ENCODE measurements at places on chromosomes 11 and 22.

DNA sequence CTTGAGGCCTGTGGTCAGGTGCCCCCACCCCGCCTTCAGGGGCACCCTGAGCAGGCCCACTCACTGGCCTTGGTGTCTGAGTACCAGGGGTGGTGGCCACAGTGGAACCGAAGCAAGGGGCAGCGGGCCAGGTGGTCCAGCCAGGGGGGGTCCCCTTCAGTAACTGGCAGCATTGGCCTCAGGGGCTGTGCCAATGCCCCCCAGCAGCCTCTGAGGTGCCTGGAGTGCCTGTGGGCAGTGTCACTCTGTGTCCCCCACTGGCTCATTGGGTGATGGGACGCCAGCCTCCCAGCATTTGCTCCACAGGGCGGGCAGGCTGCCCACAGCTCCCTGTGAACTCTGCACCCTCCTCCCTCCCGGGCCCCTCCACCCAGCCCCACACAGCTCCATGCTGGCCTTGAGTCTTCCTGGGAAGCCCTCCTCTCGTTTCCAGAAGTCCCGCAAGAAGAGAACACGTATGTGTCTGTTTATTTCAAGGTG lies 29.5 kb upstream of the CARS1 start:
- DNase-seq = no peak

DNA sequence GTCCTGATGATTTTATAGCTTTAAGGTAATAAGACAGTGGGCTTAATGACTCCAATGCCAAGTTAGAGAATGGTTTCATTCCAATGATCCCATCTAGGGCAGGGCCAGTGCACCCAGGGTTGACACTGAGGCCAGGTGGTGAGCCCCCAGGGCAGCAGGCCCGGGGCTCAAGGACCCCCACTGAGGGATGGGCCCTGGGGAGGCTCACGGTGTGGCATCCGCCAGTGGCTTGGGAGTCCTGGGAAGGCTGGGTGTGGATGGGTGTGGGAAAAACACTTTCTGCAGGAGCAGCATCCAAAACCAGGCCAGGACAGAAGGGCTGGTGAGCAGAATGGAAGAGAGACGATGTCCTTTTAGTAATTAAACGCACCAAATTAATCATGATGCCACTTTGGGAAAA lies 626.3 kb downstream of the TBC1D22A start:
- DNase-seq = no peak

DNA sequence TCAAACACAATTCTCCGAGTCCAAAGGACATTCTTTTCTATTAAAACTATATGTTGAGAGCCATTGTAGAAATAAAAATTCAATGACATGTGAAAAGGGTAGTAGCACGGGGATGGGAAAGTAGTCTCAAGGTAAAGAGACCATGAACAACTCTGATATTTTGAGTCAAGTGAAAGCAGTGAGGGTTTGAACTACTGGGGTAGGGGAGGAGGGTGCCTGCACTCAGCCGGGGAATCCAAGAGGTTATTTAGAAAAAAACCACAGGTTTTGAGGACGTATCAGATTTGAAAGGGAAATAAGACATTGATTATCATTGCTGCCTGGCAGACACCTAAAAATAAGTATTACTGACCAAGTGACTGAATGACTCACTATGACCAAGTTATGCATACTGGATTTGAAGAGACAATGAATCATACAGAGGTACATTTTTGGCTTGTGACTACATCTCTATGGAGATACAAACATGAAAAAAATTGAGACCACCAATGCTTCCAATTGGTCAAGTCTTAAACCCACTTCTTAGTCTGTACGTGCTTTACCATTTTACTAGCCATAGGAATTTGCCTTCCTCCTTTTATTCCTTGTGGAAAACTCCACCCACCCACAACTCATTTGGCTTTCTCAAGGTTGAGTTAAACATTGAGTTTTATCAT lies 2.2 kb upstream of the OR52H1 start:
- DNase-seq = no peak

DNA sequence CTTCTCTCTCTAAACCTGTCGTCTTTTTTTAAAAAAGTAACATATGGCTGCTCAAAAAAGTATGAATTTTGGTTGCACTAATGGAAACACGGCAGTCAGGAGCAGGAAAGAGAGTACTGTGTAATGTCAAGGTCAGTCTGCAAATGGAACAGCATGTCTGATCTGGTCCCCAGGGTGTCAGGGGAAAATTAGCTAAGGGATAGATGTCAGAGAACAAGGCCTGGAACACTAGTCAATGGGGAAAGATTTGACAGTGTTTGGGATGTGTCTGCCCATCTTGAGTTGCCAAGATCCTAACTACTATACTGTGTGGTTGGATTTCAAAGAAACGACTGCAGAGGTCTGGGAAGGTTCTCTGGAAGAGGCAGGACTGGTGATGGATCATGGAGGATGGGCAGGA lies 65.7 kb upstream of the PHOX2A start:
- DNase-seq = no peak

DNA sequence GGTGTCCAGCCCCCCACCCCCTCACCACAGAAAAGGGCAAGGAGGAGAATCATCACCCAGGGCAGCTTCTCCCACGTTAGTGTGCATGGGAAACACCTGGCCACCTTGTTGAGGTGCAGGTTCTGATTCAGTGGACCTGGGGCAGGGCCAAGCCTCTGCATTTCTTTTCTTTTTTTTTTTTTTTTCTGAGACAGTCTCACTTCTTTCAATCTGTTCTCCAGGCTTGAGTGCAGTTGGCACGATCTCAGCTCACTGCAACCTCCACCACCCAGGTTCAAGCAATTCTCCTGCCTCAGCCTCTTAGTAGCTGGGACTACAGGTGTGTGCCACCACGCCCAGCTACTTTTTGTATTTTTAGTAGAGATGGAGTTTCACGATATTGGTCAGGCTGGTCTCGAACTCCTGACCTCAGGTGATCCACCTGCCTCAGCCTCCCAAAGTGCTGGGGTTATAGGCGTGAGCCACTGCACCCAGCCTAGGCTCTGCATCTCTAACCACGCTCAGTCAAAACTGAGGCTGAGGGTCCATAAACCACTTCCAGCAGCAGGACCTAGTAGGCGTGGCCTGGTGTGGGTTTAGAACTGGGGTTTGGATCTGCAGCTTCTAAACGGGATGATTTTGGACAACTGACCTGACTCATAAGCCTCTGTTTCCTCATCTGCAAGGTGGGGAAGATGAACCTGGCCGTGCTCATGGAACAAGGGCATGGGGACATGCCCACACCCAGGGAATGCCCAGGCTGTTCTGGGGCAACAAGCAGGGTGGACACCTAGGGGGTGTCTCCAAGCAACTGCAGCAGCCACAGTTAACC lies 734 bp downstream of the ZP1 start:
- no peak for DNase-seq

GRCh38 chr11:69213316-69213715 lies 57.6 kb downstream of the SMIM38 start:
- no peak for DNase-seq

- DNase-seq = no peak
Observed at GRCh38 chr11:107769189-107769588, 57.3 kb upstream of the SLN start.

DNA sequence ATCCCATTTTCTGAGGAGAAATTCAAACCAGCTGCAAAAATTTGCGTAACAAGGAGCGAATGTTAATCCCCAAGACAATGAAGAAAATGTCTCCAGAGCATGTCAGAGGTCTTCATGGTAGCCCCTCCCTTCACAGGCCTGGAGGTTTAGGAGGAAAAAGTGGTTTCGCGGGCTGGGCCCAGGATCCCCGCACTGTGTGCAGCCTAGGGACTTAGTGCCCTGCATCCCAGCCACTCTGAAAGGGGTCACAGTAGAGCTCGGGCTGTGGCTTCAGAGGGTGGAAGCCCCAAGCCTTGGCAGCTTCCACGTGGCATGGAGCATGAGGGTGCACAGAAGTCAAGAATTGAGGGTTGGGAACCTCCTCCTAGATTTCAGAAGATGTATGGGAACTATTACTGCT lies 87.4 kb downstream of the BRD1 start:
- no peak for DNase-seq

DNA sequence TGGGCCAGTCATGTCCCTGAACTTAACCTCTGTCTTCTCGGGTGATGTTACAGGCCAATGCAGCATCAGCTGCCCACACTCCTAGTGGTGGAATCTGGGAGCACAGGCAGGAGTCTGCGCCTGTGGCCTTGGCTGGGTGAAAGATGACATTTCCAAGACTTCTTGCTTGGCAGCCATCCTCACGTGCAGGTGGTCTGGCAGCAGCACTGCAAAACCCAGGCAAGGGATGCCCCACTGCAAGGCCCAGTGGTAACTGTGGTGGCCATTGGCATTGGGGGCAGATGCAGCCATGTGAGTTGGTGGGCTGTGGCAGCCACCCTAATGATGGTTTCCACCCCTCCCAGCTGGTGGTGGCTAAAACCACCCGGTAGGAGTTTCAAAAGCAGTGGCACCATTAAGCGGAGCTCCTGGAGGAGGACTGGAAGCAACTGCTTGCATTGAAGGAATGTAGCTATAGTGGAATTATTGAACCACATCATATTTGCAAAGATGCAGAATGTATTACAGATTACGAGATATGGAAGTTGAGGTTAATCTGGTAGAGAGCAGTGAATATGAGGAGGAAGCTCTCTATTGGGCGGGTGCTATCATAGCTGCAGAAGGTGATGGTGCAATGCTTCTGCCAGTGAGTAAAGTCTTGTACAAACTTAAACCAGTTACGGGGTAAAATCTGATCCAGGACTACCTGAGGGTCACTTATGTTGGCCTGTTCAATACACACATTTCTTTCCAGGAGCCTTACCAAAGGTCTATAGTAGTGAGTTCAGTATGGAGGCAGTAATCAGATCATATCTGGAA lies 120.7 kb upstream of the TOP3B start:
- no peak for DNase-seq

GRCh38 chr22:47374901-47375575 lies 612.6 kb downstream of the TBC1D22A start:
- DNase-seq = no peak

GRCh38 chr22:29631725-29632124 lies 28.3 kb downstream of the NF2 start:
- no peak for DNase-seq

- no peak for DNase-seq
Observed at GRCh38 chr11:34865261-34865660, 50.9 kb downstream of the APIP start.

- DNase-seq = peak; percentile 24
Observed at GRCh38 chr11:111422494-111423249, 43.6 kb upstream of the POU2AF1 start.

DNA sequence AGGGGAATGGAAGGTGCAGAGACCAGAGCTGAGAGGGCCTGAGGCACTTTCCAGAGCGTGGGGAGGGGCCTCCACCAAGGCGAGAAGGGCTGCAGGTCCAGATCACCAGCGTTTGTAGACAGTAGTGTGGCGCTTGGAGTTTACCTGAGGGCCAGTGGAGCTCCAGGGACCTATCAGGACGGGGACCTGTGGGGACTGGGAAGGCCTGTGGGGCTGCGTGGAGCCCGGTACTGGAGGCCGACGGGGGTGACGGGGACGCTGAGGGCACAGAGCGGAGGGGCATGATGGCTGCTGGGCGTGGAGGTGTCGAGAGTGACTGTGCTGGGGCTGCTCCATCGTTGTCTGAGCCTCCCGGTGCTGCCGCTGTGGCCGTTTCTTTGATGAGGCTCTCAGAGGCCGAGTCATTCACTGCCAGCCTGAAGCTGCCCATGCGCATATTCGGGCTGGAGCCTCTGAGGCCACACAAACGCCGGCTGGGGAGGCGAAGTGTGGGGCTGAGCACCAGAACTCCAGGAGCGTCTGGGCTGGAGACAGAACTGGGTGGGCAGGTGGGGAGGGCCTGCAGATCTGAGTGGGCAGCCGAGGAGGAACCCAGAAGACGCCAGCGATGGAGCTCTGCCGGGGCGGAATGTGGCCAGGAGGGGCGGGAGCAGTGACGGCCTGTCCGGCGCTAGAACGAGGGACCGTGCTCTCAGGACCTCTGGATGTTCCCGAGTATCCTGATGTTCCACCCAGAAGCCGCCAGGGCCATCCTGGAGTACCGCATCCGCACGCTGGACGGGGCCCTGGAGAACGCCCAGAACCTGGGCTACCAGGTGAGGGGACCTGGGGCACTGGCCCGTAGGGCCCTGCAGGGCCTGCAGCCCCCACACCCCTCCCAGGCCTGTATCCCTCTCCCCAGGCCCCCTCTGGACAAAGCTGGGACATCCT lies 2.6 kb downstream of the PGGHG start:
- DNase-seq = no peak

DNA sequence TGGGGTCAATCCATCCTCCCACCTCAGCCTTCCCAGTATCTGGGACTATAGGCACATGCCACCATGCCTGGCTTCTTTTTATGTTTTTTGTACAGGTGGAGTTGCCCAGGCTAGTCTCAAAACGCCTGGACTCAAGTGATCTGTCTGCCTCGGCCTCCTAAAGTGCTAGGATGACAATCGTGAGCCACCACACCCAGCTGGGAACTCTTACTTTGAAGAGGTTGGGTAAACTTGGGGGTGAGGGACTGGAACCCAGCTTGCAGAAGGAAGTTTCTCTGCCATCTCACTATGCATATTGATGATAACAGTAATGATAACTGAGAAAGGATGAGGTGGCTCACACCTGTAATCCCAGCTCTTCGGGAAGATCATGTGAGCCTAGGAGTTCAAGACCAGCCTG lies 35.9 kb downstream of the ACO2 start:
- no peak for DNase-seq

DNA sequence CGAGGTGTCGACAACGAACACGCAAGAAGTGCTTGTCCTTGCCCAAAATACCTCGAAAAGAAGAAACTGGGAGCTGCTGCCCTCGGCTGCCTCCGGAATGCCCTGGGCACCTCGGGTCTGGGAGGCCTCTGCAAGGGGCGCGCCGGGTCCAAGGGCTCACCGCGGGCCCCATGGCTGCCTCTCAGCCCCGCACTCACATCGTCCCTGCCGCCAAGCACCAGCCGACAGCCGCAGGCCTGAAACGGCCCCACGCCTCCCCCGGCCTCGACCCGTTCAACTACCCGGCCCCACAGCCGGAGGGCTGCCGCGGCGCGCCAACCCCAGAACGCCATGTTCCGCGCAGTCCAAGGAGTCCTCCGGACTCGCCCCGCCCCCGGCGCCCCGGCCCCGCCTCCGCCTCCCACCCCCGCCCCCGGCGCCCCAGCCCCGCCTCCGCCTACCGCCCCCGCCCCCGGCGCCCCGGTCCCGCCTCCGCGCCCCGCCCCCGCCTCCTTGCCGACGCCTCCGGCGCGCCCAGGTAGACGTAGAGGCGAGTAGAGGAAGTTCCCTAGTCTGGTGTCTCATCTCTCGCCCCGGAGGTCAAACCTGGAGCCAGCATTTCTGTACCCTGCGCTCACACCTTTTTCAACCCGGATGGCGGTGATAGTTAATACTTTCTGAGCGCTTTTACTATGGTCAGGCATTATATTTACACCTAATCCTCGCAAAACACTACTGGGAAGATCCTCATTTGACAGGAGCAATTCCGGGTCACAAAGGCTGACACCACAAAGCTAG lies at the start of gene SIRT3:
SIRT3 (minus strand) TSS at position 346 of the 777 bp plus-strand sequence; CDS start at position 332, 14 bp downstream.
- peak; percentile 73 for DNase-seq

DNA sequence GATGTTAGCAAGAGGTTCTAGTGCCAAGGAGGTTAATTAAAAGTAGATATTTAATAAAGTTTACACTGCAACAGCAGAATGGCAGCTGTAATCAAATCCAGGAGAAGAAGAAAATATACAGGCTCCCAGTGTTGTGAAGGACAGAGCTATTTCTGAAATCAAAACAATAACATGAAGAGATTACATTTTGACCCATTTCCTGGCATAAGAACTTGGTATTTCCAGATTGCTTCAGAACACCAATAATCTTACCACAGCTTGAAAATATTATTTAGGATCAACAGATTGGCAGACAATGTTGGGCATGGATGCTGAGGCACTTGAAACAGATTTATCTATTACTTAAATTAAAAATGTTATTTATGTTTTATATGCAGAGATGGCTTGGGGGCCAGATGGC lies 692.5 kb downstream of the KCNA4 start:
- no peak for DNase-seq

GRCh38 chr22:50686794-50687193 lies 14.2 kb downstream of the SHANK3 start:
- no peak for DNase-seq

- DNase-seq = no peak
Observed at GRCh38 chr22:37843741-37844089, 419 bp downstream of the ANKRD54 start.

Data from stimulated activated CD8-positive, alpha-beta memory T cell treated with anti-CD3 and anti-CD28 coated beads, Interleukin-15, amount 100 ng/mL, for 4 hours (primary cell).